PC-9 (cell line): ENCODE measurements at places on chromosomes 12 and 14. TPM values are rescaled to one million over a fixed set of nuclear protein-coding genes. Genes with fewer than 3 reads are reported as not detected.
A peak's percentile ranks its signal among the peaks of the same experiment; 100 is the strongest.

- no peak overlapping the region for H3K27ac ChIP-seq
- no peak overlapping the region for H3K4me3 ChIP-seq
- no peak for DNase-seq
- no peaks in the 10 kb centered on the region for H3K36me3 ChIP-seq
- H3K27me3 ChIP-seq: no peaks in the 10 kb centered on the region
- no peaks in the 10 kb centered on the region; the same call in 1 of the 2 replicates for H3K4me1 ChIP-seq
Measured at GRCh38 chr14:38047195-38047902, 160.4 kb upstream of the SSTR1 start.

DNA sequence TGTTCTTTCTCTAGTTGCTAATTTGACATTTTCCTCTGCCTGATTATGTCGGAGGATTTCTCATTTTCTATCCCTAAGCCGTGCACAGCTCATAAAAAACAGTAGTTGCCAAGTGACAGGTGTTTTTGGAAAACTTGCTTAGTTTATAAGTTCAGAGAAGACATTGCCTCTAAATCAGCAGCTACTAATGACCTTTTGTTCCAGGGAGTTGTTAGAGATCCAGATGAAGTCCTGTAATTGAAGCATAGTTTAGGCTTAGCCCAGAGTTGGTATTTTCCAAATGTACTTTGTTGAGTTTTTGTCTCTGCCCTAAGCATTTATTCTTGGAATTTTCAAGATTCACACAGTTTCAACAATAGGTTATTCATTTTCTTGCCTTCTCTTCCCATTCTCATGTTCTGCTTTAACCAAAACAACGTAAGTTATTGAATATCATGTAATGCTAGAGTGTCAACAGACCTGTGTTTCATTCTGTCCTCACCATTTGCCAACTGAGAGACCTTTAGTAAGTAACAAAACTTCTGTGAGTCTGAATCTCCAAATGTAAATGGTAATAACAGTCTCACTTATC, 110.0 kb upstream of the SLCO1C1 start:
- H3K4me3 ChIP-seq: no peak overlapping the region
- H3K27me3 ChIP-seq: no peaks in the 10 kb centered on the region

GRCh38 chr14:22583994-22584393, 5.0 kb downstream of the DAD1 start:
- H3K27ac ChIP-seq: no peak overlapping the region
- peaks cover 10% of the 10 kb centered on the region for H3K4me1 ChIP-seq
- H3K27me3 ChIP-seq: no peaks in the 10 kb centered on the region
- H3K36me3 ChIP-seq: peaks cover 5% of the 10 kb centered on the region; the same call in 1 of the 2 replicates
- H3K4me3 ChIP-seq: no peak overlapping the region

DNA sequence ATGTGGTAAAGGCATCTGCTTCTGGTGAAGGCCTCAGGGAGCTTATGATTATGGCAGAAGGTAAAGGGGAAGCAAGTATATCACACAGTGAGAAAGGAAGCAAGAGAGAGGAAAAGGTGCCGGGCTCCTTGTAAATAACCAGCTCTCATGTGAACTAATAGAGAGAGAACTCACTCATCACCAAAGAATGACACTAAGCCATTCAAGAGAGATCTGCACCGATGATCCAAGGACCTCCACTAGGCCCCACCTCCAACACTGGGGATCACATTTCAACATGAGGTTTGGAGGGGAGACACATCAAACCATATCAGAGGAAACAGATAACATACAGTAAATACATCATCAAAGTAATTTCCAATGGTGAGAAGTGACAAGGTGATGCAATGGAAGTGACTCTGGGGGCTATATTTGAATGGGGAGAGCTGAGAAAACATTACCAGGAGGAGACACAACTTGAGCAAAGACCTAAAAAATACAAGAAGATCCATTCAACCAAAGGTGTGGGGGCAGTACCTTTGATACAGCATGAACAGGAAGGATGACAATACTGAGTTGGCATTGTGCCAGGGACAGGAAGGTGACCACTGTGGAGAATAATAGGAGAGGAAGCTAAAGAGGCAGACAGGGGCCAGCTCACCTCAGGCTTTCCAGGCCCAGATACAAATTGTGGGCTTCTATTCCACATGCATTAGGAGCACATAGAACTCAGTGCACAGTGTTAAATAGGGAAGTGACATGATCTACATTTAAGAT, 134.4 kb upstream of the GRIP1 start:
- no peaks in the 10 kb centered on the region for H3K36me3 ChIP-seq
- H3K4me3 ChIP-seq: no peak overlapping the region

DNA sequence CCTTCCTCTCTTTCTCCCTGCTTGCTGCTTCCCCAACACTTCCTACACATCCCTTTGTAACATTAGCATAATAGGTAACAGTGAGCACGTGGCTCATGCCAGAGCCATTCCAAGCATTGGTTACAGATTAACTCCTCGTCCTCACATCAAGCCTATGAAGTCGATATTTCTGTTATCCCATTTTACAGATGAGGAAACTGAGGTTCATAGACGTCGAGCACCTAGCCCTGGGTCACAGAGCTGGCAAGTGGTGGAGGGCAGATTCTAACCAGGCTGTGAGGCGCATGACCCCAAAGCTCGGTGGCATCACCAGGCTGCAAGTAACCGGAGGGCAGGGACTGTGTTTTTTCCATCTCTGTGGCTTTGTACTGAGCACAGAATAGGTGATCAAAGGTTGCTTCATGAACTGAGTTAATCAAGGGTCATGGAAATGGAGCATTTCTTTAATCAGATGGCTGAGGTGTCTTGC, 5.7 kb upstream of the SERPINA1 start:
- no peak overlapping the region for H3K4me3 ChIP-seq
- no peaks in the 10 kb centered on the region for H3K36me3 ChIP-seq
- H3K27me3 ChIP-seq: peaks cover 34% of the 10 kb centered on the region
- H3K4me1 ChIP-seq: no peaks in the 10 kb centered on the region
- H3K27ac ChIP-seq: no peak overlapping the region

The REM2 gene
- 0.50 and 0.98 TPM in 2 replicates for total RNA-seq

DNA sequence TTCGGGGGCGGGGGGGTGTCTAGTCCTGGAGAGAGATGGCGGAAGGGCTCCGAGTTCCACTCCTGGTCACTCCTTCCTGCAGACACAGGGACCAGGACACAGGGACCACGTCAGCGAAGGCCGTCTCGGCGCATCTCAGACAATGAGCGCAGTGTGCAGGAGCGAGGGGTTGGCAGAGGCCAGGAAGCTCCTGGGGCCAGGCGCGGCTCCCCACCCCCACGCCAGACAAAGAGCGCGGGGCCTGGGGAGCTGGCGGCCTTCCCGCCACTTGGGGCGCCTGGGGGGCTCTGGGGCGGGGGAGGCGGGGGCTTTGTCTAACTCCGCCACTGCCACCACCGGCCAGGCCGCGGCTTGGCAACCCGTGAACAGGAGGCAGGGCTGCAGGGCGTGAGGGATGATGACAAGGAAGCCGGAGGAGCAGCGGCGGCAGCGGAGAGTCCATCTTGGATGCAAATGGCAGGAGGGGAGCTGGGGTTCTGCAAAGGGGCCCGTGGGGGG, 2.2 kb downstream of the CDK2AP1 start:
- no peak overlapping the region for H3K27ac ChIP-seq
- no peaks in the 10 kb centered on the region for H3K36me3 ChIP-seq
- no peaks in the 10 kb centered on the region for H3K27me3 ChIP-seq
- no peaks in the 10 kb centered on the region for H3K4me1 ChIP-seq

GRCh38 chr12:56198836-56199235, 9.6 kb upstream of the SMARCC2 start:
- H3K36me3 ChIP-seq: no peaks in the 10 kb centered on the region
- H3K27ac ChIP-seq: no peak overlapping the region
- no peak for DNase-seq
- no peak overlapping the region for H3K4me3 ChIP-seq
- H3K27me3 ChIP-seq: no peaks in the 10 kb centered on the region

DNA sequence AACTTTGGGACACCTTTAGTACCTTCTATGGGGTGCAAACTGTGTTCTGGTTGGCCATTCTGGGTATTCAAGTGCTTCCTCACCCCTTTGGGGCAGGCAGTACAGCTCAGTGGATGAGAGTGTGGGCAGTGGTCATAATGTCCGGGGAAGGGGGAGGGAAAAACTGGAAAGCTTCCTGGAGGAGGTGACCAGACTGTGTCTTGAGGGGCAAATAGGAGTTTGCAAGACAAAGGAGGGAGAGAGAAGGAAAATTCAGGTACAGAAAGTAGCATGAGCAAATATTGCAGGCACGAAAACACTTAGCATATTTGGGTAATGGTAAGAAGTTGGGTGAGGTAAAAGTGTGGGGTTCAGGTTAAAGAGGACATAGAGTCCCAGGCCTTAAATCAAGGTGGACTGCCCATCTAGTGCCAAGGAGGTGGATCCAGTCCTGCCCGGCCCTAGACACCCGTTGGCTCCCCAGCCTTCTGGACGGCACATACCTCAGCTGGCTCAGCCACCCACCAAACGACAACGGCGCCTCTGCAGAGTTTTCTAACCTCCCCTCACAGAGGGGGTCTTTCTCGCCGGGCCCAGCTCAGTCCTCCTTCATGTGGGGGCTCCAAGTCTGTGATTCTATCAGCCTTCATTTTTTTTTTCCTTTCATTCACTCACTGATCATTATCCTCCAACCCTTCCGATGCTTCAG, 86.4 kb downstream of the DICER1 start:
- no peak for DNase-seq
- no peaks in the 10 kb centered on the region for H3K36me3 ChIP-seq
- H3K27ac ChIP-seq: no peak overlapping the region
- no peak overlapping the region for H3K4me3 ChIP-seq
- no peaks in the 10 kb centered on the region for H3K4me1 ChIP-seq
- peaks cover 89% of the 10 kb centered on the region for H3K27me3 ChIP-seq

DNA sequence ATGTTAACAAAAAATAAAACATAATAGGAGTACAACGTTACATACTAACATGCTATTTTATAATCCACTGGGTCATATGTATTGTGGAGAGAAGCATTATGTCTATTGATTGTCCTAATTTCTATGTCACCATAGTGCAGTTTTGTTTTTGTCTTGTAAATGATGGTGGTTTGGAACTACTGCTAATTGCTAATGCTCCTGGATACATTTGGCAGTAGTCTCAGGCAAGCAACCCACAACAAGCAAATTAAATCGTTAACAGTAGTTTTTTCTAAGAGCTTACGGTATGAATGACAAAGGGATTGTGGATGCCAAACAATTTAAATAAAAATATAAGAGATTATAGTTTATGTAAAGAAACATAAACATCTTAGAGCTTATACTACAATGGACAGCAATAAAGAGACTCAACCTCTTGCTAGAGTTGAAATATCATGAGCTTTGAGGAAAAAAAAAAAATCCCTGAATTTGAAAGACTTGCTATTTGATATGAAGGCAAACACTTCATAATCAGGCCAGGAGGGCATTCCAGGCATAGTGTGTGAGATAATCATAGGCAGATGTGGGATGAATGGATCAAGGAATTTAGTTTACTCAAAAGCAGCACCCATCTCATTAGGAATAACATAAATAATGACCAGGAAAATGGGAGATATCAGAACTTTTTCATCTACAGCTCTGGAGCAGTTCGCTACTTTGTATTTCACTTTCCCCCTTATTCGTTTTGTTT, 181.3 kb downstream of the CCDC59 start:
- no peak overlapping the region for H3K4me3 ChIP-seq
- no peaks in the 10 kb centered on the region for H3K36me3 ChIP-seq
- H3K27ac ChIP-seq: no peak overlapping the region
- H3K4me1 ChIP-seq: no peaks in the 10 kb centered on the region
- no peak for DNase-seq

- no peak overlapping the region for H3K4me3 ChIP-seq
- no peaks in the 10 kb centered on the region for H3K4me1 ChIP-seq
- no peak for DNase-seq
- no peaks in the 10 kb centered on the region for H3K36me3 ChIP-seq
- H3K27me3 ChIP-seq: no peaks in the 10 kb centered on the region
Measured at GRCh38 chr12:41485203-41485602, 297.1 kb downstream of the PDZRN4 start.

DNA sequence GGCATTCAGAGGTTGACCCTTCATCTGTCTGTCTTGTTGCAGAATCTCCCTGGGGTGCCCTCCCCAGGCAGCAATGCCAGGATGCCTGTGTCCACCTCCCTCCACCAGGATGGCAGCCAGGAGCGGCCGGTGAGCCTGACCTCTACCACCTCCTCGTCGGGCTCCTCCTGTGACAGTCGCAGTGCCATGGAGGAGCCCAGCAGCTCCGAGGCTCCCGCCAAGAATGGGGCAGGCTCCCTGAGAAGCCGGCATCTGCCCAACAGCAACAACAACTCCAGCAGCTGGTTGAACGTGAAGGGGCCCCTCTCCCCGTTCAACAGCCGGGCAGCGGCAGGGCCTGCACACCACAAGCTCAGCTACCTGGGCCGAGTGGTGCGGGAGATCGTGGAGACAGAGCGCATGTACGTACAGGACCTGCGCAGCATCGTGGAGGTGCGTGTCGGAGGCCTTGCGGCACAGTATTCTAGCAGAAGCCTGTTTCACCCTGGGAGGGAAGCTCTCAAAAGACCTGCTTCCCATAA, 23.4 kb downstream of the PLEKHG3 start:
- H3K36me3 ChIP-seq: peaks cover 17% of the 10 kb centered on the region; the same call in 1 of the 2 replicates
- H3K4me1 ChIP-seq: peaks cover 47% of the 10 kb centered on the region
- H3K27ac ChIP-seq: no peak overlapping the region
- no peaks in the 10 kb centered on the region for H3K27me3 ChIP-seq

The LBHD2 gene
- 0.52 and 0.78 TPM in 2 replicates for total RNA-seq

The KRT78 gene
- total RNA-seq: 1.5 and 1.7 TPM in 2 replicates

- no peak overlapping the region for H3K27ac ChIP-seq
- H3K4me1 ChIP-seq: no peaks in the 10 kb centered on the region
- H3K36me3 ChIP-seq: no peaks in the 10 kb centered on the region
- DNase-seq: no peak
- no peak overlapping the region for H3K4me3 ChIP-seq
Measured at GRCh38 chr12:47927346-47927745, 22.6 kb upstream of the VDR start.

GRCh38 chr14:81771651-81772275, 238.1 kb upstream of the SEL1L start:
- no peak overlapping the region for H3K27ac ChIP-seq
- no peak overlapping the region for H3K4me3 ChIP-seq
- no peak for DNase-seq
- H3K27me3 ChIP-seq: no peaks in the 10 kb centered on the region

DNA sequence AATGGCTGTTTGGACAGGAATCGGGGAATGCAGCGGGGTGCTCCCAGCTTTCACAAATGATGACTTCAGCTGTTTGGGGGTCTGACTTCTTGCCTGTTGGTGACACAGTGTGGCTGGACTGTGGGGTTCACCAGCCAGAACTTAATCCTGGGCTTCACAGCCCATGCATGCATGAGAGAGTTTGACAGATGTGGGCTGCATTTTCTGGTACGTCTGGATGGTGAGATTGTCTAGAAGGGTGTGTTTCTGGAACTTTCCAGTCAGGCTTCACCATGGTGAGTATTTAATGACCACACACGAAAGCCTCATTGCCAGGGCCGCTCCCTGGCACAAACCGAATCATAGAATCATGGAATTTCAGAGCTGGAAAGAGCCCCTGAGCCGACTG, 29.6 kb downstream of the CHST11 start:
- no peaks in the 10 kb centered on the region for H3K27me3 ChIP-seq
- H3K27ac ChIP-seq: 0 out of 2 replicates have a peak overlapping the region, but pooled peaks have one; percentile 40
- peaks cover 2% of the 10 kb centered on the region for H3K4me1 ChIP-seq
- H3K36me3 ChIP-seq: peaks cover 18% of the 10 kb centered on the region; the same call in 1 of the 2 replicates
- H3K4me3 ChIP-seq: no peak overlapping the region
